Bone marrow (tissue), 2 donors: ENCODE measurements at places on chromosomes 6 and 20.

- DNase-seq: peak; percentile 59
Observed at GRCh38 chr6:157535340-157536222, 154.6 kb downstream of the ZDHHC14 start.

GRCh38 chr6:162681447-162681846 is 46.1 kb downstream of the PRKN start:
- DNase-seq: no peak

DNA sequence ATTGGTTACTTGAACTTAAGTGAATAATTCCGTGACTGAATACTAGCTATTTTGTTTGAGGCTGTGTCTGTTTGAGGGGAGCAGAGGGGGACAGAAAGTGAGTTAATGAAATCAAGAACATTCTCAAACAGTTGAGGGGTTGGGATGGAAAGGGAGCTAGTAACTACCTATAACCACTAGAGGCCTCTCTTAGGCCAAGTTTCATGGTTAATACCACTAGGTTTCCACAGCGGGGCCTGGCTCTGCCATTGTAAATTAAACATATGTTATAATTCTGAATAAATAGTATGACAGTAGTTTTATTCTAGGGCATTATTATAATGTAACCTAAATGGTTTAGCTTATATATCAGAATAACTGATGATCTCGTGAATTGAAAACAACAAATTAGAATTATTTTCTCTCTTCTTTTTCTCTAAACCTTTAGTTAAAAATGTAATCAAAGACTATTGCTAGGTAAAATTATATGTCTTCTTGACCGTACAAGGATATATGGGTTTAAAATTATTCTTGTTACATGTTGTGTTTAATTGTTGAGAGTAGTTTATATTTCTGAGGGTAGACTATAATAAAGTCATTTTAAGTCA is 108.1 kb downstream of the BCKDHB start:
- DNase-seq: no peak

- DNase-seq: no peak
Observed at GRCh38 chr6:109297406-109298110, 84.7 kb downstream of the CD164 start.

GRCh38 chr6:139927742-139928305 is 553.4 kb upstream of the CITED2 start:
- DNase-seq: no peak

GRCh38 chr6:38782616-38783015 is 67.5 kb downstream of the DNAH8 start:
- DNase-seq: no peak

DNA sequence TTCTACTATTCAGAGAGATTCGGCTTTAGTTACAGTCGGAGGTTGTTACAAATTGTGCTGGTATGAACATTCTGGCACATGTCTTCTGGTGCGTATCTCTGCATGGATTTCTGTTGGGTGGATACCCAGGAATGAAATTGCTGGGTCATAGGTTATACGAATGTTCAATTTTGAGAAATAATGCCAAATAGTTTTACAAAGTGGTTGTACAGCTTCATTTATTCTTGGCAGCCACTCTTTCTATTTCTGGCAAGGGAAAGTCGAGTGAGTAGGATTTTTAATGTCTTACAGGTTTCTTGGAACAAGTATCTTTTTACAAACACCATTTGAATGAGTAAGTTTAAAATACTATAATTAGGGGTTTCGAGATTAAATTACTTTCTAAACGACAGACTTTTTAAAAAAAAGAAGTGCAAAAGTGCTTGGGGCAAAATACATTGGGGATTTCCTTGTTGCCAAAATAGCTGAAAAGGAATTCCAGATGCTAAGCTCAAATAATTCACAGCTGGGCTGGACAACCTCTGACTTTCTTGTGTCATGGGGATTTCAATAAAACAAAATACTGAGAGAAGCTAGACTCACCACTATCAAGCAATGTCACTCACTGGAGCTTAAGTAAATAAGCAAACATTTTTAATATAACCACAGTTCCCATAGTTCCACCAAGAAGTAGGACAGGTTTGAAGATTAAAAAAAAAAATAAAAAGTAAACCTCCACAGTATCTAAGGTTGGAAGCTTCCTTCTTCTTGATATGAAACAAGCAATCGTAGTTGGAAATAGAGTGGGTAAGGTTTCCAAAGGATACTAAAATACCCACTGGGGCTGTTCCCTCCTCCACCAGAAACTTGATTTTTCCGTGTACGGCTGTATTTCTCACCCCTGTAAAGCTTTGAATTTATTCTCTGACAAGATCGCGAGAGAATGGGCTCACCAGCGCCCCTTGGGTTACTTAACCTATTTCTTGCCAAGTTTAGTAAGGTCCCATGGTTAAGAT is 21.6 kb upstream of the GFOD1 start:
- DNase-seq: no peak

DNA sequence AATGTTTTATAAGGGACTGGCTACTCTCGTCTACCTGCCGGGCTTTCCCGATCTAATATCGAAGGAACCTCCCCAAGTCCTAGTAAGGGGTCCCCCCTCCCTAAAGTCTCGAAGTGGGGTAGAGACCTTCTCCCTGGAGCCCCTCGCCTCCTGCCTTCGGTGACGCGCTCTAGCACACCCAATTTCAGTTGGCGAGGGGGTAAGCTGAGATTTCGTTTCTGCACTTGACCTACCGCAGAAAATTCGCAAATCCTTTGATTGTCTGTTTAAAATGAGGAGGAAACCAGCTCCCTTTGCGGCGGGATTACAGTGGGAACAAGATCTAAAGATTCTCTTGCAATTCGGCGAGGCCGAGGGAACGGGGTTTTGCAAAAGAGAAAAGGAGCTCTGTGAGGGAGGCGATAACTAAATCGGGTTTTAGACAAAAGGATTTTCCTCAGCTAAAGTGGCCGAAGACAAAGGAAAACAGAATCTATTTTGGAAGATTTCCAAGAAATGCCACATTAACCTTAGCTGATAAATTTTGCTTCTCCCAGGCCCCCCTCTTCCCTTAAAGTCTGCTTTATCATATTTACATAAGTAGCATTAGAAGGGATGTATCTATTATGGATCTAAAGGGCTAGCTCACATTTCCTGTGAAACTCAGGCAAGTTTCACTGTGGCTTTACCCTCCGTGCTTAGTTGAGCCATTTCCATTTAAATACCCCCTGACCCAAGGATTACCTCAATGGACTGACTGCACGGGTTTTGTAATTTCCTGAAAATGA is 8.4 kb downstream of the SIM1 start:
- DNase-seq: no peak

- no peak for DNase-seq
Observed at GRCh38 chr6:63858691-63859090, 223.1 kb downstream of the PHF3 start.

DNA sequence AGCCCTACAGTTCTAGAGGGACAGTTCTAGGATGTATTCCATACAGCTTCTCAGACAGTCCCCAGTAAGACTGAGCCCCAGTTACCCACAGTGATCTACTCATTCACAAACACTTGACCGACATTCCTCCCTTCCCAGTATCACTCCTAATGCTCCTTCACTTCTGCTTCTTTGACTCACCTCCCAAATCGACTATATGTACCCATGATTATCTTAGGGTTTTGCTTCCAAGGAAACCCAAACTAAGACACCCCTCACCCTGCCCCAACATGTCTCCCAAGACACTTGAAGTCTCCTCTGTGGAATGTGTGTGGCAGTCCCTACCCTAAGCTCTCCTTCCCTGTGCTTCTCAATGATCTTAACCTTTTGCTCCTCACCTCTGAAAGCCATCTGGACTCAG is 23.6 kb upstream of the TGM6 start:
- DNase-seq: no peak

GRCh38 chr6:129835691-129836090 is 25.4 kb downstream of the TMEM244 start:
- no peak for DNase-seq

DNA sequence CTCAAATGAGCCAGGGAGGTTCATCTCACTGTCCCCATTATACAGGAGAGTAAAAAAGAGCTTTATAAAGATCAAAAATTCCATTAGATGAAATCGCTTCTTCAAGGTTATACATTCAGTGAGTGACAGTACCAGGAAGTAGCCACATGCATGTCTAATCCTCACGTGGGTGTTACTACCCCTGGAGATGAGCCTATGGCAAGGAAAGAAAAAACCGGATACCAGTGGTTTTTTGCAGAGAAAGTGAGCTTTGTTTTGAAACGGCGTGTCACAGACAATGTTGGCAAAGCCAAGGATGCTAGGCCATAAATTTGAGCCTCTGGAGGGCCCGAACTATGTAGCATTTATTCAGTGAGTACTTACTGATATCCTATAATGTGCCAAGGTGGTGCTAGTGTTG is 215.0 kb upstream of the RIN2 start:
- DNase-seq: no peak

DNA sequence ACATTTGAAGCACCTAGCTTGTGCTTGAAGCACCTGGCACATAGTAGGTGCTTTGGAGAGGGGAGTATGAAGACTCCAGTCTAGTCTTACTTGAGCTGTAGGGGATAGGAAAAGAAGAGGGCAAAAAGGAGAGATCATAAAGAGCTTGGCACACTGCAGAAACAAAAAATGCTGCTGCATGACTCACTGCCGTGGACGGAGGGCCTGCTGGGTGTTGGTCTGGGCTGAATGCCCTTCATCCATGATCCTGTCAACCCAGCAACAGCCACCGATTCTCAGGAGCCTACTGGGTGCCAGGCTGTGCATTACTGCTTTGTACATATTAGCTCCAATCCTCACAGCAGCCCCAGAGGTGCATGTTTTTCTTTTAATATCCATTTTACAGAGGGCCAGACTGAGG is 6.0 kb downstream of the PDYN start:
- no peak for DNase-seq

GRCh38 chr6:19599796-19600464 is 237.2 kb upstream of the ID4 start:
- no peak for DNase-seq

GRCh38 chr6:45687570-45687969 is 309.8 kb upstream of the SUPT3H start:
- DNase-seq: no peak

- DNase-seq: no peak
Observed at GRCh38 chr6:53461041-53461656, 83.8 kb downstream of the GCLC start.

DNA sequence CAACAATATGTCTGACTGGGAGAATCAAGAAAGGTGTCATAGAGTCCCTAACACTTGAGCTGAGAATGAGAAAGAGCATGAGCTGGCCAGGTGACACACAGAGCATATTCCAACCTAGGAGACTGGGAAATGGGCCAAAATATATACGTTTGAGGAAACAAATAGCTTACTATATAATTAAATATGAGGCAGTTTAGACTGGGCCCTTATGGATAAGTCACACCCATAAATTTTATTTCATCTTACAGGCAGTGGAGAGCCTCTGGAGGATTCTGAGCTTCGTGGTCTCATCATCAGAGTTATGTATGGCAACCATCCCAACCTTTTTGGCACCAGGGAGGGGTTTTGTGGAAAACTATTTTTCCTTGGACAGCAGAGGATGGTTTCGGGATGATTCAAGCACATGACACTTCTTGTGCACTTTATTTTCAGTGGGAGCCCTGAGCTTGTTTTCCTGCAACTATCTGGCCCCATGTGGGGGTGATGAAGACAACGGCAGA is 12.9 kb upstream of the NQO2 start:
- no peak for DNase-seq

DNA sequence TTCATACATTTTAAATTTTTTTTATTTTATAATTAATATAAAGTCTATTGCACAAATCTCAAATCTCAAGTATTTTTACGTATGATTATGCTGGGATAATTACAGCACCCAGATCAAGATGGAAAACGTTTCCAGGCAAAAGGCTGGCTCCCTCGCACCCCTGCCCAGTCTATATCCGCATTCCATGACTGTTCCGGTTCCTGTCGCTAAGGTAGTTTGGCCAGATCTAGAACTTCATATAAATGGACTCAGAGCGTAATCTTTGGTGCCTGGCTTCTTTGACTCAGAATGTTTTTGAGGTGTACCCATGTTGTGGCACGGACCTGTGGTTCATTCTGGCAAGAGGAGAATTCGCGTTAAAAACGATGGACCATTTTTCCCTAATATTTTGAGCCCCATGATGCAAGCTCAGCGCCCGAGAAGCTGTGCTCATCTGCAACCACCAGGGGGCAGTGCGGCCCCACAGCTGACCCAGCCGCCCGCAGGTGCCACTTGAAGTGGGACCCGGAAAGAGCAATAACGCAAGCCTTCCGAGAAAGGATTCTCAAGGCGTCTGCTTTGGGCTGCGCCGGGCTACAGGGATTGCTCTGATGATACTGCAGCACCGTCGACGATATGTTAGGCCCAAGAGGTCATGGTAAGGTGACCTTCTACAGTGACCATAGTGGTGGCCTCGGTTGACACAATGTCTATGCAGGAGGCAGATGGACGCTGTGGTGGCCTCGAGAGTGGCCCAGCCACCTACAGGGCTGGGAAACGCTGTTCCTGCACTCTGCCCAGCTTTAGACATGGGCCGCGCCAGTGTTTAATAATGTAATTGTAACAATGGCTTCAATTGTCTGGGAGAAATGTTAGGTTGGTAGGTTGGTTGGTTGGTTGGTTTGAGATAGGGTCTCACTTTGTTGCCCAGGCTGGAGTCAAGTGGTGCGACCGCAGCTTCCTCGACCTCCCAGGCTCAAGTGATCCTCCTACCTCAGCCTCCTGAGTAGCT is 160.1 kb downstream of the ZMYND8 start:
- DNase-seq: peak; percentile 39

DNA sequence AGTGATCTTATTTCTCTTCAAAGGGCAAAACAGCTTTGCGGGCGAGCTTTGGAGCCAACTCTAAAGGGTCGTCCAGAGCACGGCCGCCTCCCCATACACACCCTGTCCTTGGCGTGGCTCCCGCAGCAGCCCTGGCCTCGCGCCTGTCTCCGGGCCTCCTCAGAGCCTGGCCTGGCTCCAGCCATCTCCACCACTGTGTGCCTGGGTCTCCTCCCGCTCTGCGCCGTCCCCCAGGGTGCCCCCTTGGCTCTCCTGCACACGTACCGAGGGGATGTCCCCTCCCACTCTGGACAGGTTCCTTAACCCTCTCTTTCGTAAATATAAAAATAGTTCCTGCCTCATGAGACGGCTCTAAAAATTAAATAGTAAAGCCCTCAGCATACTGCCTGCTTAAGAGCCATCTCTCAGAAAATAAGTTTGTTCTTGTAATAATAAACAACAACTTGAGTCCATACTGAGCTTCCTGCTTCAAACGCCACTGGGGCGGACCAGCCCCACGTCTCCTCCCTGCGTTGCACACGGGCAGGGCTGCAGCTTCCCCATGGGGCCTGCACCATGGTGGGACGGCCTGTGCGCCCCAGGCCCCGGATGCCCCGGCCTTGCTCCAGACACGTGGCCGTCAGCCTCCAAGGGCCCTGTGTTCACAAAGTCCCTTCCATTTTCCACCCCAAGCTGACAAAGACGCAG is 226.2 kb downstream of the TTLL2 start:
- no peak for DNase-seq
